ENCODE measurements at places on chromosomes 3 and 15.

DNA sequence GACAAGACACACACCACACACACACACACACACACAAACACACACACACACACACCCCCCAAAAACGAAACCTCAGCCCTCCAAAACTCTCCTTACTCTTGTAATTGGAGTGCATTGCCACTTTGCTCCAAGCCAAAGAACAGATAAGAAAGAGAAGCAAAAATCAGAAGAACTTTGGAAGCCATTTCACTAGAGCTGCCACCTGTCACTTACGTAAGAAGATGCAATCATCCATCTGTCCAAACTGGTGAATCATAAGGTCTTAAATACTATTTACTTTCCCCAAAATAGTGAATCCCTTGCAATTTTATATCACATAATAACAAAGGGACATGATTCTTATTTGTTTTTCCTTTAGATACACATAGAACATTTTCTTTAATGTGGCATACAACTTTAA lies 285.4 kb downstream of the ZBTB20 start:
- DNase-seq, result no peak

- DNase-seq, result peak; percentile 30
Measured at GRCh38 chr15:64686130-64686735, 89.2 kb downstream of the RBPMS2 start.

- DNase-seq, result no peak
Measured at GRCh38 chr3:51966486-51966885, 768 bp downstream of the PCBP4 start.

- no peak for DNase-seq
Measured at GRCh38 chr3:169060037-169060436, 603.5 kb downstream of the MECOM start.

GRCh38 chr15:85351965-85352364 lies 28.4 kb upstream of the AKAP13 start:
- DNase-seq, result no peak

Data from CD8-positive, alpha-beta T cell (primary cell).